NCI-H1694 (cell line): ENCODE measurements at places on chromosomes 7 and 10.

DNA sequence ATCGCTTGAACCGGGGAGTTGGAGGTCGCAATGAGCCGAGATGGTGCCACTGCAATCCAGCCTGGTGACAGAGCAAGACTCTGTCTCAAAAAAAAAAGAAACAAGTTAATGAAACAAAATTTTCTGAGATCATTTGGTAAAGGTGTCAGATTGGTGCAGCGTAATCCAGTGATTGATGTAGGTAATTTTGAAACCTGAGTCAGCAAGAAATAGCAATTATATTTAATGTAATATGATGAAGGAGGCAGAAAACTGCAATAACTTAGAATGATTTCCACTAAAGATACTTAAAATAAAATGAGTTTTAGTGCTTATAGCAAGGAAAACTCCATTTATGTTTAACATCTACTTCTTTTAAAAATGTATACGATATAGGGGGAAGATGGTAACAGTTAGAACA is 1049.8 kb upstream of the C7orf33 start:
- DNase-seq, result no peak

- DNase-seq, result no peak
Measured at GRCh38 chr7:77897004-77897547, 98.5 kb downstream of the PHTF2 start.

DNA sequence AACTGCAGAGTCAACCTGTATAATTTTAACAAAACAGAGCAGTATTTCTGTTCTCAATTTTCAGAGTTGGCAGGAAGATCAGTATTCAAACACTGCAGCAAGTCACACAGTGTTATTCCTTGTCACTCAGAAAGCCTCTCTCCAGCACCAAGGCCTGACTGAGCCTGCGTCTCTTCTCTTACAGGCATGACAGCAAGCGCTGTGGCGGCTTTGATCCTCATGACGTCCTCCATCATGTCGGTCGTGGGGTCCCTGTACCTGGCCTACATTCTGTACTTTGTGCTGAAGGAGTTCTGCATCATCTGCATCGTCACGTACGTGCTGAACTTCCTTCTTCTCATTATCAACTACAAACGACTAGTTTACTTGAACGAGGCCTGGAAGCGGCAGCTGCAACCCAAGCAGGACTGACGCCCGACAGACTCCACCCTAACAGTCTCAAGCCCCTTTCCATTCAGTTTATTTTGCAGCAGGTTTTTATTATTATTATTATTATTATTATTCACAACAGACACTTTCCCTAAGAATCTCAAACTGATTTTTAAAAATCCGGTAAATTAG is 28.0 kb downstream of the GUSB start:
- DNase-seq, result no peak

DNA sequence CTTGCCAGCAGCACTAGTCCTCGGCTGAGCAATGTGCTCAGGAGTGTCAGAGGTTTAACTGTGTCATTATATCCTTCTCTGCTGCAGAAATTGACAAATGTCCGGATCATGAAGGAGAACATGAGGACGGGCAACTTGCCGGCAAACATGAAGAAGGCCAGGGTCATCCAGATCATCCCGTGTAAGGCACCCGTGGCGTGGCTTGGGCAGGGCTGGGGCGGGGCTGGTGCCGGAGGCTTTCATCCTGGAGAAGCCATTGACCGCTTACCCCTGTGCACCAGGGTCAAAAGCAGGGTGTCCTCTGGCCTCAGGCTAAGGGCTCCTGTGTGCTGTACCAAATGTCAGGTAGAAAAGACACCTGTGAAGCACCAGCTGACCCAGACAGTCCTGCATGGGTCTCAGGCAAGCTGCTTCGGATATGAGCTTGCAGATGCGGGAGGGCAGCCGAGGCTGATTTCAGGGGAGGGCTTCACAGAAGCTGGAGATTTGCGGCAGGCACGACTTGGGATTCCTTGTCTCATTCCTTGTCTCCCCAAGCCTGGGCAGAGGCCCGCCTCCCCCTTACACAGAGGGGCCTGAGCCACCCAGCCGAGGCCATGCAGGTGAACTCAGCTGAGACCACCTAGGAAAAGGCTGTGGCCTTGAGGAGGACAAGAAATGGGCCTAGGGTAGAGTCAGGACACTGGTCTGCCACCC is 55.4 kb downstream of the MKI67 start:
- DNase-seq, result no peak

GRCh38 chr10:49744091-49744685 is 17.9 kb downstream of the OGDHL start:
- no peak for DNase-seq

- DNase-seq, result no peak
Measured at GRCh38 chr7:84314263-84314662, 119.7 kb upstream of the SEMA3A start.

DNA sequence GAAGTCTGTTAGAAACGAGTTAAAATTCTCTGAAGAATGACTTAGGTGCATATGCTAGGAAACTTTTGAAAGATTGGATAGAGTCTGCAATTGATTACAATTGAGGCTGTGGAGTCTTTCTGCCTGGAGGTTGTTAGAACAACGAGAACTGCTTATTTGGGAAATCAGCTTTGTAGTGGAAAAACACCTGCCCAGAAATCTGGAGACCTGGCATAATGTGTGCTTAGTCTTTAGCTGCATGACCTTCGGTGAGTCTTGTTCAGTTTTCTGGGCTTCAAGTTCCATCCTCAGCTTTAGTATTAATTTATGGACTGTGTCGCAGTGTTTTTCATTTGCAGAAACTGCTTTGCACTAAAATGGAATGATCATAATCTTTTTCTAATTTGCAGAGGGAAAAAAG is 31.7 kb downstream of the CCNY start:
- no peak for DNase-seq

DNA sequence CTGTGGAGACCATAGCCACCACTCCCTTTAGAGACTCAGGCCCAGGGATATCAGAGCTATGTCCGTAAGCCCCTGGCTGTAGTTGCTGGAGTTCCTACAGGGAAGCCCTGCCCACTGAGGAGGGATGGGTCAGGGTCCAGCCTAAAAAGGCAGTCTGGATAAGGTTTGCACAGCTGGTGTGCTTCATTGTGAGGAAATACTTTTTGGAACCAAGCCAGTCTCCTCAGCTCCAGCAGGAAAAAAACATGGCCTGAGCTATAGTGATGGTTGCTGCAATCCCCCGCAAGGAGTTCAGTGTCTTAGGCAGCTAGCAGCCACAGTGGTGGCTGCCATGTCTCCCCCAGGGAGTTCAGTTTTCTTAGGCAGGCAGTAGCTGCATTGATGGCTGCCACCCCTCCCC is 52.6 kb upstream of the CYP2C8 start:
- DNase-seq, result no peak

GRCh38 chr7:107891636-107892366 is 818 bp downstream of the DLD start:
- no peak for DNase-seq

- peak; percentile 27 for DNase-seq
Measured at GRCh38 chr7:14691597-14692203, 210.9 kb downstream of the DGKB start.

DNA sequence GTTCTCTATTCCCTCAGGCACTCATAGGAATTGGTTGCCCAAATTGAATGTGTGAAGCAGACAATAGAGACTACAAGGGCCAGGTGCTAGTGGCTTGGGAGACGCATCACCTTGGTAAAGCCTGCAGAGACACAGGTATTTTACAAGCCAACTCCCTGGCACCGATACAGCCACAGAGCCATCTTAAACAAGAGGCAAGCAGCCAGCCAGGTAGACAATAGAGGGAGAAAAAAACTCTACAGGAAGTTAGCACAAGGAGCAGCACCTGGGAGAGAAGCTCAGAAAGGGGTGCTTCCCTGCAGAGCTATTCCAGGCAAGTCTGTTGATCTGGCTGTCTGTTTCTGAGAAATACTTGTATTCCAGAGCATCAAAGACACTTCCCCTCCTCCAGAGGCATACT is 43.0 kb upstream of the CDK1 start:
- DNase-seq, result no peak
